ENCODE measurements at places on chromosomes 4 and X.
A peak's percentile ranks its signal among the peaks of the same experiment; 100 is the strongest.

GRCh38 chr4:1973218-1973617, 35.6 kb downstream of the NELFA start:
- DNase-seq = no peak

DNA sequence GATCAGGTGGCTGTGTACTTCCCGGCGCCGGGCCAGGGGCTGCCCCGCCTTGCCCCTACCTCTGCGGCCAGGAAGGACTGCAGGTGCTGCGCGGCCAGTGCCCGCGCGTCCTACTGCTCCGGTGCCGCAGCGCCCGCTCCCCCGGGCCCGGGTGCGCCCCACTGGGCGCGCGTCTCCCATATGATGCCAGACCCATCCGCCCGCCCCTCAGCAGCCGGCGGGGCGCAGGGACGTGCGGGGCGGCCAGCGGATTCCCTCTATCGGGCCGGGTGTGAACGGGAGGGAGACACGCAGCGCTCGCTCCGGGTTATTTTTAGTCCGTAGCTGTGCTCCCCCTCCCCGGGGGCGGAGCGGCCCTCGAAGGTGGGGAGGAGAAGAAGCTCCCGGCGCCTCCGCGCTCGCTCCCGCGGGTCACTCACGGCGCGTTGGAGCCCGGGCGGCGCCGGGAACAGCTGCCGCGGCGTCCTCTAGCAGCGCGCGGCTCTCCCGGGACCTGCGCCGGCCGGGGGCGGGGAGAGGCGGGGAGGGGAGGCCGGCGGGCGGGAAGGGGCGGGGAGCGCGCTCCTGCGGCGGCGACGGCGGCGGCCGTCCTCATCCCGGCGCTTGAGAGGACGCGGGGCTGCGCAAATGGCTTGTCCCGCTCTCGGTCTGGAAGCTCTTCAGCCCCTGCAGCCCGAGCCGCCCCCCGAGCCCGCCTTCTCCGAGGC, 103.6 kb downstream of the UCHL1 start:
- peak; percentile 45 for DNase-seq

DNA sequence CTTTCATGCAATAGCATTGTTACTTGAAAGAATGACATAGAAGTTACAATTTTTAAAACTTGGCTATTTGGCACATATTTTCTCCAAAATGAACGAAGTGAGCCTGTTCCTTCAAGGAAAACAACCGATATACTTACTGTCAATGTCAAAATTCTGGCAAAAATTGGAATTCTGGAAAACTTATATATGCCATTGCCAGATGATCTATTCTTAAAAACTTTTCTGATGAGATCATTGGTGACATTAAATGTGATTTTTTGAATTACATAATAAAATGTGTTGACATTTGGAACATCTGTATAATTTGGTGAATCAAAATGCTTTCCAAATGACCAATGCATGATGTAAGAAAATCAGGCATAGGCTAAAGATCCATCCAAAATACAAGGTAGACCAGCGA, 209.0 kb downstream of the SCFD2 start:
- DNase-seq = no peak

GRCh38 chr4:41538887-41539498, 1.0 kb downstream of the LIMCH1 start:
- DNase-seq = no peak

DNA sequence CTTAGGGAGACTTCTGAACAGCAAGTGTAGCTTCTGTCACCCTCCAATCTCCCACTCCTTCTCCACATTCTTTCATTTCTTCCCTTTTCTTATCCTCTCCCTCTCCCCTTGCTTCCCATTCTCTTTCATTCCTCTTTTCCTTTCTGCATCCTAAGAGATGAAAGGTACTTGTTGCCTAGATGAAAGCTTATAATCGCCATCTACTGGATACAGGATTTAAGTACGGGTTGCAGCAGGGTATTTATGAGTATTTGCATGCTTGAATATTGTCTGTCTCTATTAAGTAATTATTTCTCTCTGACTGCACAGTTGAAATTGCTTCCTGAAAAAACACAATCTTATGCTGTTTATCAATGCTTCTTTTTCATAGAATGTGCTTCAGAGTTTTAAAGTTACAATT, 174.0 kb upstream of the TENT5D start:
- no peak for DNase-seq

GRCh38 chr4:169582203-169582602, 30.2 kb downstream of the NEK1 start:
- no peak for DNase-seq

DNA sequence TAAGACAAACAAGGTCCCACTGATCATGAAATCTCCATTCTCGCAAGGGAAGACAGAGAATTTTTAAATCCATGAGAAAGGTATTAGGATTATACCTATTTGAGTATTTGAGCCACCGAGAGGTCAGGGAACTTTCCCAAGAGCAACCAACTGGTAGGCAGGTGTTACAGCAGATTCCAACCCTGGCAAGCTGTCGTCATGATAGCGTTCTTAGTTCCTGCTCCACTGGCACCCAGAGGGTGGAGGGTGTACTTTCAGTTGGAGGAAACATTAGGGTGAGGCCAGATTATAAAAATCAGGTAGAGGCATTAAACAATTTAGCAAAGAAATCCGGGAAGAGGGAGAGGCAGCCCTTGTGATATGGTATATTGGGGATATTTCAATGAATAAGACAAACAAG, 23.3 kb downstream of the COQ2 start:
- no peak for DNase-seq

GRCh38 chr4:54728368-54728767, 70.6 kb downstream of the KIT start:
- no peak for DNase-seq

DNA sequence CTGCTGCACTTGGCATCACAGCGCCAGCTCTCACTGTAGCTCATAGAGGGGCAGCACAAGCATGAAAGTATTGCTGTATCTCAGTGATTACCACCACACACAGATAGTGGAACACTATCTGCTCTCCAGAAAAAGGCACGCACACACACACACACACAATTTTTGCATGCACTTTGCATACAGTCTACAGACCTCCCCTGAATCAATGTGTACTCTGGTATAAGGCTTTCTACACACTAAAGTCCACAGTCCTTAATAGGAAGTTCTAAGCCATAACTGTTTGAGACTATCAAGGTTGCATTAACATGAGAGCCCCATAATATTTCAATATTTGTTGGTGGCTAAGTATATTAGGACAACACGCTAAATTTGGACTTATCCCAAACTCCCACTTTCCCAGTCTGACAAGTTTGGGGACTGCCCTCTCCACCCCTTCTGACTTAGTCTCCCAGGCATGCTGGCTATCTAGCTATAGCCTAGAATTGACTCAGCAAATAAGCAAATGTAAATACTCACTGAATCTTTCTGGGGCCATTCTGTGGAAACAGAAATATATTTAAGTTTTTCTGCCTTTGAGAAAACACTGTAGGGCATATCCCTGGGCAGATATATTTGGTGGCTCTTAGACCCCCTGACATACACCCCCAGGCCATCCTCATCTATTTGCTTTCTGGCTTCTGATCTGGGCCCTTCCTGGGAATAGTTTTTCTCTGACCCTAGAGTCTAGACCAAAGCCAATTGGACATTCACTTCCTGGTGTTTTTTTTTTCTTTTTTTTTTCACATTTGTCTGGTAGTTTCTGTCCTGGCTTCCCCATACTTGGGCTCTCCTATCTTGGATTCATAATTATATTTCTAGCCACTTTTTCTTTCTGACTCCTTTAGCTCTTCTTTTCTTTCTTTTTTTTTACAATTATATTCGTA, 36.4 kb upstream of the CT47C1 start:
- DNase-seq = no peak

- no peak for DNase-seq
Observed at GRCh38 chr4:7902101-7902553, 37.5 kb downstream of the AFAP1 start.

GRCh38 chr4:18669390-18669789, 647.8 kb upstream of the LCORL start:
- DNase-seq = no peak

GRCh38 chr4:82842593-82842992, 44.0 kb upstream of the SCD5 start:
- no peak for DNase-seq

DNA sequence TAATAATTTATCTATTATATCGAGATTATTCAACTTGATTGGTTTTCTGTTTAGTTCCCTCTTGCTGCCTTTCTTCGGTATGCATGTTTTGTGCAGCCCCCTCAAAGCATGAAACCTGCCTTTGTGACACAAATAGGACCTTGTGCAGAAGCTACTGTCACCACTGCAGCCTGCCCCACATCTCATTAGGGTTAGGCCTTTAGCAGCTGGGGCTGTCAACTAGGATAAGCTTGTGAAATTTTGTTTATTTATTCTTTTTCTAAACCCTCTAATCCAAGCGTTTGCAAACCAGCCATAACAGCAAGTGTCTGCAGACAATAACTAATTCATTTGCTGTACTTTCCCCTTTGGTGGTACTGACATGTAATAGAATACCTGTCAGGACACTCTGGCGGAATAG, 258.9 kb downstream of the RCHY1 start:
- no peak for DNase-seq

DNA sequence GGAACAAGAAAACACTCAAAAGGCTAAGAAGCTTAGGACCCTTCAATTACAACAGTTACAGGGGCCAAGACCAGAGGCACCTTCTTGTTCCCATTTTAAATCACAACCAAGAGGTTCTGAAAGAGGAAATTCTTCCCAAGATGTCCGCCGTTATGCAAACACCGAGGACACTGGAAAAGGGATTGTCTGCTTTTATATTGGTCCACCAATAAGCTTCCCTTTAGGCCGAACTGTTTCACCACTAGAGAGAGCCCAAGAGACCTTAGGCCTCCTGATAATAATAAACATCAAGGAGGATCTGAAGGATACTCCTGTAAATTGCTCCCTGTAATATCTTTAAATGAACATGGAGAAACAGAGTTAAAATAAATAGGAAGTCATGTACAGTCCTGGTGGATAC, 92.6 kb upstream of the NLRP2B start:
- no peak for DNase-seq

DNA sequence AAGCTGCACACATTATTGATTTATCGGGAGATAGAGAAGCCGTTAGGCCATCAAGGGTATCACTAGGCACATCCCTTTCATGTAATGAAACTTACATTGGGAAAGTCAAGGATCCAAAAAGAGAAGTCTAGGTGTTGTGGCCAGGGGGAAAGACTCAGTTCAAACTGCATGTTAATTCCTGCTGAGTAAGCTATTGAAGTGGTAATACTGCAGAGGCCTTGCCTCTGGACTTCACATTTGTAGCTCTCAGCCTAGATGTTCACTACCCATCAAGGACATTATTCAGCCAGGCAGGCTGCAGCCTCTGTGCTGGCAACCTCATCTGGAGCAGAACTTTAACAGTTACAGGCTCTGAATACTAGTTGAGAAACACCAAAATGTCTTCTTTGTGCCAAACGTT, 2094.5 kb upstream of the AGA start:
- no peak for DNase-seq

DNA sequence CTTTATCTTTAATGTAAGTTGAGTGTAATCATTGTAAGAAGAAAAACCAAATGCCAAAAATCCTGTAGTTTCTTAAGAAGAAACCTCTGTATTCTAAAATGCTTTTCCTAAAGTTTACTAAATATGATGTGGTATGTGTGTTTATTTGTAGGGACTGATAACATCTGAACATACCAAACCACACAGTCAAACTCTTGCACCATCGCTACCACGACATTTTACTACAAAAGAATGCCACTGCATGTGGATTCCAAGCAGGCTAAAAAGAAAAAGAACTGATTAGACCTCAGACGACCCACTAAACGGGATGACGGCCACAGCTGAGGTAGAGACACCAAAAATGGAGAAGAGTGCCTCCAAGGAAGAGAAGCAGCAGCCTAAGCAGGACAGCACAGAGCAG, 46.1 kb downstream of the LAS1L start:
- no peak for DNase-seq

DNA sequence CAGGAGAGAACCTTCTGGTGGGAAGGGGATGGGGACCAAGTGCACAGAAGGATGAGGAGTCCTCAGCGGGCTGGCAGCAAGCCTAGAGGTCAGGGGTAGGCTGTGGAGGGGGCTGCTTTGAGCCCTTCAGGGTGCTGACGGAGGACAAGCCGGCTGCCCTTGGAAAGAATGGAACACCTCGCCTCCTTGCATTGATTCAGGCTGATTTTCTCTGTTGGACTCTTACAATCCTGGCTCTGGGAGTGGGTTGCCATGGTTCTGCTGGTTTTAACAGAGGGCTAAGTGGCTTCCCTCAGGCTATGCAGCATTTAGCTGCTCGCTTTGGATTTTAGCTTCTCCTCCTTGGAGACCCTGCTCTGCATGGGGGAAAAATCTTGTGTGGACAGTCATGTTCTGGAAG, 49.4 kb upstream of the CHRNA9 start:
- no peak for DNase-seq

DNA sequence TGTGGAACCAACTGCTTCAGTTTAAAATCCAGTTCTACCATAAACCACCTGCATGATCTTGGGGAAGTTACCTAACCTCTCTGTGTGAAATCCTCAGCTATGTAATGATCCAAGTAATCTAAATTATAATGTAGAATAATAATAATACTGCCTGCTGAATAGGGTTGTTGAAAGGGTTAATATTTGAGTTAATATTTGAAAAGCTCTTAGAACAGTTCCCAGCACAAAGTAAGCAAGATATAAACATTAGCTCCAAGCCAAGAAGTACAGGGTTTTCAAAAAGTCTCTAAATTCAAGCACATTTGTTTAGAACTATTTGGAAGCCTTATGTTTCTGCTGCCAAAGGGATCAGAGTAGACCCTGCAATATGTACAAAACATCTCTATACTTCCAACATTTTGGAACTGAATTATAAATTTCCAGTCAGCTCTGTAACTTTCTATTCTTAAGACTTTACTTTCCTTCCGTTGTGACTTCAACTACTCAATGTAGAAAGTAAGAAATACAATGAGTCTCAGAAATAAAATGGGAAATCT, 76.7 kb upstream of the FAM9C start:
- DNase-seq = no peak

- peak; percentile 40 for DNase-seq
Observed at GRCh38 chr4:15654593-15655222, 449 bp downstream of the FBXL5 start.

Data from neural crest cell (in vitro differentiated cells).